ENCODE measurements at places on chromosomes 11 and 22.

DNA sequence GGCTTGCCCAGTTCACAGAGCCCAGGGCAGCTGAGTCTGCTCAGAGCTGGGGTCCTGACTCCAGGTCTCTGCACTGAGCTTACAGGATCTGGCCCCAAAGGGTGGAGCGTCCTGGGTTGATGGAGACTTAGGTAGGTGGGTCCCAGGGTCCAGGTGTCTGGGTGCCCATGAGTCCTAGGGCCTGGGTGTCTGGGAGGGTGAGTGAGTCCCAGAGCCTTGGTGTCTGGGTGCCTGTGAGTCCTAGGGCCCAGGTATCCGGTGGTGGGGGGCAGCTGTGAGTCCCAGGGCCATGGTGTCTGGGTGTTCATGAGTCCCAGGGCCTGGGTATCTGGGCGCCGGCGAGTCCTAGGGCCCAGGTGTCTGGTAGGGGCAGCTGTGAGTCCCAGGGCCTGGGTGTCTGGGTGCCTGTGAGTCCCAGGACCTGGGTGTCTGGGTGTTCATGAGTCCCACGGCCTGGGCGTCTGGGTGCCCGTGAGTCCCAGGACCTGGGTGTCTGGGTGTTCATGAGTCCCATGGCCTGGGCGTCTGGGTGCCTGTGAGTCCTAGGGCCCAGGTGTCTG lies 1505.6 kb downstream of the BRD1 start:
- DNase-seq: no peak

GRCh38 chr11:11125618-11126017 lies 227.4 kb downstream of the CSNK2A3 start:
- DNase-seq: no peak

GRCh38 chr11:59302991-59303390 lies 55.7 kb upstream of the OR5AN1 start:
- DNase-seq: no peak

DNA sequence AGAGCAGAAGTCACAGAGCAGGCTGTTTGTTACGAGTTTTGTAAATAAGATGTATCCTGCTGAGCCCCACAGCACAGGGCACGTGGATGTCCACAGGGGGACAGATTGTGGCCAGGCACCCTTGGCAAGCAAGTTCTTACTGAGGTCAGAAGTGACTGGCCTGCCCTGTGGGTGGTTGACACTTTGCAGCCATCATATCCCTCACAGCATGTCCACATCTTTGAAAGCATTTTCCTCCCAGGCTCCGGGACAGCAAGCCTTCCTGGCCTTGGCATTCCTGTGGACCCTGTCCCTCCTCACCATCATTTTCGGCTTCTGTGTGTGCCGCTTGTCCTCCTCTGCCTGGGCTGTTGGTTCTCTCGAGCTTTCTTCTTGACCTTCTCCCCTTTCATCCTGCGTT lies 189.5 kb downstream of the TBC1D22A start:
- DNase-seq: no peak

- peak; percentile 64 for DNase-seq
Observed at GRCh38 chr11:11848891-11849746, 7.3 kb downstream of the USP47 start.

GRCh38 chr22:43228330-43228729 lies 41.4 kb upstream of the TTLL12 start:
- DNase-seq: peak; percentile 12

- DNase-seq: no peak
Observed at GRCh38 chr11:23719016-23719415, 777.8 kb upstream of the LUZP2 start.

Measured in NCI-H2081 (cell line).